Activated CD4-positive, alpha-beta T cell treated with anti-CD3 and anti-CD28 coated beads for 4 hours (primary cell): ENCODE measurements at places on chromosomes 13 and 19.
A peak's percentile ranks its signal among the peaks of the same experiment; 100 is the strongest.

- DNase-seq = no peak
These were observed 5.7 kb upstream of the ZMYM2 start for GRCh38 chr13:19952850-19953249.

DNA sequence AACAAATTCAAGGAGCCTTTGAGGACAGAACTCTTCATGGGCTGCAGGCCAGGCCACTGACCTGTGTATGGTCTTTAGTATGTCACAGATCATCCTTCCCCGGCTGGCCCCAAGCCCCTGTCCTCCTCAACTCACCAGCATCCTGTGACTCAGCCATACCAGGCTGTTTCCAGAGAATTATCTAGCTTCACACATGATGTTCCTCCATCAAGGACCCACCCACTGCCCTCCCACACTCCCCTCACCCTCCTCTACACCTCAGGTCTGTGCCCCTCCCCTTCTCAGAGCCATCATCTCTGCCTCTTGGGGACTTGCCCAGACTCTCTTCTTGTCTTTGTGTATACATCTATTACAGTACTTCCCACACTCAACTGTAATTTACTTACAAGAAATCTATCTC, 14.7 kb downstream of the DCT start:
- peak; percentile 14 for DNase-seq

GRCh38 chr19:40228346-40228745, 1.9 kb upstream of the CCNP start:
- no peak for DNase-seq

GRCh38 chr13:109205315-109205714, 575.9 kb downstream of the MYO16 start:
- DNase-seq = no peak

GRCh38 chr13:79660361-79660760, 179.4 kb downstream of the NDFIP2 start:
- DNase-seq = no peak

GRCh38 chr19:30604657-30605056, 232.5 kb downstream of the ZNF536 start:
- DNase-seq = no peak

- DNase-seq = no peak
These were observed 14.7 kb downstream of the LRCH1 start for GRCh38 chr13:46567671-46568070.

- no peak for DNase-seq
These were observed 21.0 kb downstream of the SERPINE3 start for GRCh38 chr13:51360489-51360888.

GRCh38 chr13:83709426-83710132, 172.7 kb downstream of the SLITRK1 start:
- DNase-seq = no peak

DNA sequence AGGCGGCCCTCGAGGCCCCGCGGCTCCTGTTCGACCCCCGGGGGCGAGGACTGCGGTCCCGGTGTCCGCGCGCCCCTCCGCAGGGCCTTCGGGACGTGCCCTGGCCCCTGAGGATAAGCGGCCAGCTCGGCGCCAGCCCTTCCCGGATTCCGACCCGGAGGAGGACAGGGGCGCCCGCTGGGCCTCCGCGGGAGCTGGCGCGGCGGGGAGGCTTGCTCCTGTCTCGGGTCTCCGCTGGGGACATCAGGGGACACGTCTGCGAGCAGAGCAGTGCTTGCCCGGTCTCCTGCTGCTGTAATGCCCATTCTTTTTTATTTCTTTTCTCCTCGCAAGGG, 829 bp downstream of the B3GLCT start:
- peak; percentile 44 for DNase-seq

GRCh38 chr13:31107109-31107508, 54.6 kb downstream of the HSPH1 start:
- no peak for DNase-seq

DNA sequence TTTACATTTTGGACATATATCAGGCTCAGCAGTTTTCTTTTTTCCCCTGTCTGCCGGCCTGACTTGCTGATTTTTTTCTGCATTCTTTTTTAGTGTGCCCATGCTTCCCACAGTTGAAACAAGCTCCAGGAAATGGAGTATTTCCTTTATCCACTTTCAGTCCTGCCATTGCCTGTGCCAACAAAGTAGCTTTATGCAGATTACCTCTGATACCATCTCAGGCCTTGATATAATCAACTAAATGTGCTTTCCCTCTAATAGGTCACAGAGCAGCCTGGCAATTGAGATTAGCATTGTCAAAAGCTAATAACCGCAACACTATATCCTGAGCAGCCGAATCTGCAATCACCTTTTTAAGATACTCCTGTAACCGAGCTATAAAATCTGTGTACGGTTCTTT, 9.2 kb downstream of the MRPS12 start:
- DNase-seq = no peak

DNA sequence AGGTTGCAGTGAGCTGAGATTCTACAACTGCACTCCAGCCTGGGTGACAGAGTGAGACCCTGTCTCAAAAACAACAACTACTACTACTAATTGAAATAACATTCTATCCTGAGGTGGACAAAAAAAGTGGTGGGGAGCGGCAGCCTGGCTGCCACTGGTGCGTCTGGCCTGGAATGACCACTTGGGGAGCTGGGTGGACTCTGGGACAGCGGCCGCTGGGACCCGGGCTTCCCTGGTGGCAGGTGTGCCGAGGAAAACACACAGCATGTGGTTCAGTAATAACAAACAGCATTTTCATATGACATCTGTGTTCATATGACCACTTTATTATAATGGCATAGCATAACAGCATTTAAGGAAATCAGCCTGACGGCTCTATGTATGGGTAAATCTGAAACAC, 33.9 kb downstream of the TFDP1 start:
- DNase-seq = no peak

DNA sequence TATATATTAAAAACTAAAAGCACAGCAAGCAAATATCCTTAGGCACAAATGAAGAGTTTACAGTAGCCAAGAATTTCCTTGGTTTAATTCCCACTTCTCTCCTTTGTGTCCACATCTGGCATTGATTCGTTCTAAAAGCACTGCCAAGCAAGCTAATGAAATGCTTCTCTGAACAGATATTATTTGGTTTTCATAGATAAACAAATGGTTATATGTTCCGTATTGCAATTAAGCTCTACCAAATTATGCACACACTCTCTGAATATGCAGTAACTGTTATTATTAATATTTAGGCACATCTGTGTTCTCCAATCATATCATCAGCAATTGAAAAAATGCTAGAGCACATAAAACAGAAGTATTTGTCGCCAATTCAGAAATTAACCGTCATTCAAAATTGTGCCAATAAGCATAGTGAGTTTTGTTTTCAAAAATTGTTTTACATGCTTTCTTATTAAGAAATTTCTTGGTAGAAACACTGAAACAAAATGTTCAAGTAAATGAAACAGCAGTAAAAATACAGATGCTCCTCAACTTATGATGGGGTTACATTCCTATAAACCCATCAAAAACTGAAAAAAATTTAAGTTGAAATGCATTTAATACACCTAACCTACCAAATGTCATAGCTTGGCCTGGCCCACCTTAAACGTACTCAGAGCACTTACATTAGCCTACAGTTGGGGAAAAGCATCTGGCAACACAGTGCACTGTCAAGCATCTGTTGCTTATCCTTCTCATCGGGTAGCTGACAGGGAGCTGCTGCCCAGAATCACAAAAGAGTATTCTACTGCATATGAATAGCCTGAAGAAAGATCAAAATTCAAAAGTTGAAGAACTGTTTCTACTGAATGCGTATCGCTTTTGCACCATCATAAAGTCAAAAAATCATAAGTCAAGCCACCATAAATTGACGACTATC, 2134.7 kb downstream of the PCDH9 start:
- DNase-seq = no peak

DNA sequence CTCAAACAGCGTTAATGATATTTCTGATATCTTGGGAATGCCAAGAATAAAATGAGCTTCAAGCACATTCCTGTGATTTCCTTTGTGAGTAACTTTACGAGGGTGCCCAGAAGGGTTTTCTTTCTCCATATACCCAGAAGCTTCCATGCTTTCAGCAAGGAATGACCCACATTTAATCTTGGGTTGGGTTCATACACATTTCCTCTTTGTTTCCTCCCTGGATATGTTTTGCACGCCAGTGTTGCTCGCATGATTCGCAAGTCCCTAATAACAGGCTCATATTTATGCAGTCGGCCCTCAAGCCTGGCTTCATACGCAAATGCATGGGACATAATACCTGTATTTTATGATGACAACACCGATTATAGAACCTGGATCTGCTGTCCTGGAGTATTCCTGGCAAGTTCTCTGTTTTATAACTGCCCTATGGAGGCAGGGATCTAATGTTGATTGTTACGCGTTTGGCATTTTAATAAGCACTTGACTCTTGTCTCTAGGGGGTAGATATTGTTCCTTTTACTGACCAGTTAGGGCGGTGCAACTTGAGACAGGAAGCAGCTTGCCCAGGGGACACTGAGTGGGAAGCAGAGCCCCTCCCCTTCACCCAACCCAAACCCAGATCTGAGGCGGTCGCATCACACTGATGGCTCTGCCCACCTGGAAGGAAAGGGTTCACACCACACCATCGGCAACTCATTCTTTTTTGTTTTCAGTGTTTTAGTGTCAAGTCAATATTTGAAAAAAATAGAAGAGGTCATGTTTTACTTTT, 220.4 kb upstream of the SOX1 start:
- no peak for DNase-seq

DNA sequence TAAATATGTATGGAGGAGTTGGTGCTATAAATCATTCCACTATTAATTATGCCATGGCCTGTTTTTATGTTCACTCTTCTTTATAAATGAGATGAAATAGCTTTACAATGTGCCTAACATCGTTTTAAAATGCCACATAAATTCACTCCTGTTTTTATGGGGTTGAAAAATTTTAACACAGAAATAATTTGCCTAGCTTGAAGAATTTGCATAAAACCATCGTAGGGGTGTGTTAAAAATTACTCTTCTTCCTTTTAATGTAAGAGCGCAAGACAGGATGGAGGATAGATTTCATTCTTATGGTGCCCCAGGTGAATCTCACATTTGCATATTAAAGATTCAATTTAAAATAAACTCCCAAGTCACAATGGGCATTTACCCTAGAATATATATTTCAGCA, 447.8 kb downstream of the OXGR1 start:
- no peak for DNase-seq

- DNase-seq = no peak
These were observed 1761.8 kb downstream of the SLITRK5 start for GRCh38 chr13:89432997-89433396.
